H54 (cell line): ENCODE measurements at places on chromosomes 3 and 15.

GRCh38 chr3:169996063-169996462 lies 29.5 kb downstream of the SEC62 start:
- DNase-seq: no peak

DNA sequence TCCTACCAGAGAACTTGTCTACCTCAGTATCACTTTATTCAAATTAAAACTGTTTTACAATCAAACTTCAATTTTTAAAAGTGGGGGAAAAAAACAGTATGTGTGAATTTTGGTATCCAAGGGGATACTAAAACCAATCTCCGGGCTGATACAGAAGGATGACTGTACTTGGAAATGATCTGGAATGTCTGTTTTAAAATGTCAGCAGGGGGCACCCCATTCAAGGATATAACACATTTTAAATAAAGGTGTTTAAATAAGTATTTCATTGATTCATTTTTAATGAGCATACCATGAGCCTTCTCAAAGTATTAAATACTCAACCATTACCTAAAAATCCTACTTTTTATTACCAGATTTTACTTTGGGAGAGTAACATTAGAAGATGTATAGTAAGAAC lies 67.9 kb downstream of the ULK4 start:
- DNase-seq: peak; percentile 7

- DNase-seq: no peak
These were observed 15.6 kb downstream of the CLEC3B start for GRCh38 chr3:45041666-45042065.

- DNase-seq: no peak
These were observed 102.9 kb downstream of the FNDC3B start for GRCh38 chr3:172142051-172142863.

GRCh38 chr3:31364711-31365110 lies 168.0 kb upstream of the STT3B start:
- no peak for DNase-seq
